ENCODE measurements at places on chromosomes 11 and 22. TPM values are rescaled to one million over a fixed set of nuclear protein-coding genes. Genes with fewer than 3 reads are reported as not detected.

GRCh38 chr11:19187114-19187832 lies 14.5 kb downstream of the CSRP3 start:
- no peaks in the 10 kb centered on the region for H3K27me3 ChIP-seq
- DNase-seq: no peak
- no peak overlapping the region for H3K4me3 ChIP-seq
- no peak overlapping the region for H3K27ac ChIP-seq
- peaks cover 11% of the 10 kb centered on the region for H3K4me1 ChIP-seq

DNA sequence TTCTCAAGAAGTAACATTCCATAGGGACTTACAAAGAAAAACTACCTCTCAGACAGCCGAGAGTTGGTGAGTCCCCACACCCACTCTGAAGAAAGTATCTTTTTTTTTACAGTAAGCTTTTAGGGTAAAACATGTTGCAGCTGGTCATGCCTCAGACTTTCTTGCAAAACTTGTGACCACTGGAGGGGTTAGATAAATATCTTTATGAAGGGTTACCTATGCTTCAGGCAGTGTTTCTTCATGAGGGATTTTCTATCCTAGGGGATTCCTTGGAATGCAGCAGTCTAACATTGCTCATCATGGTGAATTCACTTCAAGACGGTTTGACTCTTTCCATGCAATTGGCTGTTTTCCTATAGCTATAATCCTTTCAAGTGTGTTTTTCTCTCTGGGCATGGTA lies 20.8 kb upstream of the SNX19 start:
- no peaks in the 10 kb centered on the region for H3K4me1 ChIP-seq
- H3K27me3 ChIP-seq: no peaks in the 10 kb centered on the region
- H3K36me3 ChIP-seq: no peaks in the 10 kb centered on the region
- H3K27ac ChIP-seq: no peak overlapping the region

DNA sequence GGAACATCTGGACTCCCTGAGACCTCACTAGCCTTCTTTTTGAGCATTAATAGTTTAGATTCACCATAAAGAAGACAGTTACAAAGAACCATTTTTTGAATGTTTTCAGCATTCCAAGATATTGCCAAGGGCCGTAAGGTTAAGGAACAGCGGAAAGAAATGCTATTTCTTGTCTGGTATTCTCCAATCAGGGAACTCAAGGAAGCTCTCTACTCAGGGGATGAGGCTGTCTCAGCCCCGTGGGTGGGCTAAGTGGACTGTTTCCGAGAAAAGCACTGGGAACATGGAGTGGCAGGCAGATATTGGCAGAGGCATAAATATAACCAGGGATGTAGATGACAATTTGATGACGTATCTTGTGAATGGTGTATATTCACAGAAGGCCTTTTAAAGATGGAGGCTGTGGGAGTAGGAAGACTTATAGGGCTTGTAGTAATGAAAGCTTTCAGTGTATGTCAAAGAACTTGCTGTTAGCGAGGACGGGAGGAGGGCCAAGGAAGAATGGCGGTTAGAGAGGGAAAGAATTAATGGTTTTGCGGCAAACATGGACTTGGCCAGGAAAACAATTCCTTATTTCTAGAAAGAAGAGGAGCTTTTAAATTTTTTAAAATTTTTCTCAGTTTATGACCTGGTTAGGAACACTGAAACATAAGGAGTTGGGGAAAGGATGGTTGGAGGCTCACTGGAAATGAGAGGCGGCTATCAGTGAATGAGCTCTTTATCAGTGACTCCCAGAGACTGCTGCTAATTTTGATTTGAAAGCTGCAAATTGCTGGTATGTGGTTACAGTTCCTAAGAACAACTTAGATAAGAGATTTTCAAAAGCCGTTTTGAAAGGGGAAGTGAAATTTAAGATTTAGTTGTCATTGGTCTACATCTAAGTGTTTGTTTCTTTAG lies 64.6 kb downstream of the ST3GAL4 start:
- H3K4me3 ChIP-seq: no peak overlapping the region
- peak overlapping the region; percentile 81 for H3K27ac ChIP-seq
- peaks cover 3% of the 10 kb centered on the region for H3K36me3 ChIP-seq
- H3K4me1 ChIP-seq: peaks cover 51% of the 10 kb centered on the region

GRCh38 chr11:60118338-60118737 lies 29.9 kb downstream of the MS4A2 start:
- no peak overlapping the region for H3K27ac ChIP-seq
- H3K27me3 ChIP-seq: no peaks in the 10 kb centered on the region
- no peaks in the 10 kb centered on the region for H3K4me1 ChIP-seq
- no peaks in the 10 kb centered on the region for H3K36me3 ChIP-seq

- H3K27ac ChIP-seq: no peak overlapping the region
- DNase-seq: no peak
- no peaks in the 10 kb centered on the region for H3K36me3 ChIP-seq
- no peak overlapping the region for H3K4me3 ChIP-seq
- peaks cover 5% of the 10 kb centered on the region for H3K27me3 ChIP-seq
- peaks cover 40% of the 10 kb centered on the region for H3K4me1 ChIP-seq
These were observed 127.1 kb downstream of the KCNQ1OT1 start for GRCh38 chr11:2572491-2573239.

- no peak overlapping the region for H3K4me3 ChIP-seq
- H3K4me1 ChIP-seq: peaks cover 4% of the 10 kb centered on the region
- no peaks in the 10 kb centered on the region for H3K27me3 ChIP-seq
- peaks cover 5% of the 10 kb centered on the region for H3K36me3 ChIP-seq
These were observed 39.4 kb downstream of the TMEM45B start for GRCh38 chr11:129855086-129855485.

DNA sequence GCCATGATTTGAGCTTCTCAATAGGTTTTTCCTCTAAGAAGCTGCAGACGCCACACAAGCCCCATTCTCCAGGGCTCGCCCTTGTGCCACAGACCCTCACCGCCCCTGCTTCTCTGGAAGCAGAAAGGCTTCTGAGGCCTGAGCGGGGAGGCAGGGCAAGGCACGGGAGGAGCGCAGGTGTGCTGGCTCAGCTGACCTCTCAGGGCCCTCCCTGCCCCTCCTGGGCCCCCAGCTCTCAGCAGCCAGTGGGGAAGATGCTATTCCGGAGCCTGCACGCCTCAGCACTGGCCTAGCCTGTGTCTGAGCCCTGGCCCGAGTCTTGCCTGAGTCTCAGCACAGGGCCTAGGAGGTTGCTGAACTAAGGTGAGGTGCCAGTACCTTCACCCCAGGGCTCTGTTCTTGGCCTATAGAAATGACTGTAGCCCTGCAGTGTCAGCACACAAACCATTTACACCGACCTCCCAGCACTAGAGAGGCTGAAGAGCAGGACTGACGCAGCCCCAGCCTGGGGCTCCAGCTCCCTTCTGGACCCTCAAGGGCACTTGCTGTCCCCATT lies 47.1 kb upstream of the LMO1 start:
- no peak overlapping the region for H3K27ac ChIP-seq
- H3K27me3 ChIP-seq: peaks cover 2% of the 10 kb centered on the region
- no peaks in the 10 kb centered on the region for H3K36me3 ChIP-seq
- H3K4me3 ChIP-seq: no peak overlapping the region
- DNase-seq: no peak
- no peaks in the 10 kb centered on the region for H3K4me1 ChIP-seq

The KCNE3 gene
- 2.4 TPM for total RNA-seq

The ACP2 gene
- total RNA-seq: 15.6 TPM

DNA sequence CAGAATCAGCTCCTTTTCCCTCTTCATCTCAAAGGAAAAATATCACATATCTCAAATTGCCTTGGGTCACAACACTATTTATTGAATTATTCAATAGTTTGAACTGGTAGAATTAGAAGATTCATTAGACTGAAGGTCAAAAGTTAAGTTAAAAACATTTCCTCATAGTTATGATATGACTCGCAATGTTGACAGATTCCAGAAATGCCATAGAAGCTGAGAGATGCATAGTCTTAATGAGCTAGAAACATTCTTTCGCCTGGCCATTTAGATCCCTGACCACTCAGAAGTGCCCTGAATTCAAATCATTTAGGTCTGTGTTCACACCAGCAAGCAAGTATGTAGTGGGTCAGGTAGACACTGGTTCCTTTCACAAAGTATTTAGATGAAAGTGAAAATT lies 44.4 kb downstream of the FAT3 start:
- no peaks in the 10 kb centered on the region for H3K27me3 ChIP-seq
- no peak for DNase-seq
- no peak overlapping the region for H3K4me3 ChIP-seq
- H3K36me3 ChIP-seq: no peaks in the 10 kb centered on the region
- no peaks in the 10 kb centered on the region for H3K4me1 ChIP-seq

GRCh38 chr11:30488304-30488998 lies 97.7 kb downstream of the MPPED2 start:
- no peaks in the 10 kb centered on the region for H3K36me3 ChIP-seq
- peak overlapping the region; percentile 18 for H3K4me3 ChIP-seq
- DNase-seq: peak; percentile 83
- H3K4me1 ChIP-seq: peaks cover 7% of the 10 kb centered on the region
- no peaks in the 10 kb centered on the region for H3K27me3 ChIP-seq
- peak overlapping the region; percentile 38 for H3K27ac ChIP-seq
